ENCODE measurements at places on chromosomes 2 and 18. TPM values are rescaled to one million over a fixed set of nuclear protein-coding genes. Genes with fewer than 3 reads are reported as not detected.

The GPR55 gene
- total RNA-seq = 0.43 TPM

The EVX2 gene
- not detected for total RNA-seq

The CCBE1 gene
- not detected for total RNA-seq

The WNT10A gene
- total RNA-seq = 1.1 TPM

The SLC11A1 gene
- total RNA-seq = not detected

The FAP gene
- not detected for total RNA-seq

The TRIM43 gene
- total RNA-seq = not detected

The SCN1A gene
- total RNA-seq = not detected
